ENCODE measurements at places on chromosomes 5 and 9. TPM values are rescaled to one million over a fixed set of nuclear protein-coding genes. Genes with fewer than 3 reads are reported as not detected.
A peak's percentile ranks its signal among the peaks of the same experiment; 100 is the strongest.

Gene SLC27A4
- 25.0 TPM for total RNA-seq

Gene SHOC1
- not detected for total RNA-seq

Gene PCDHB8
- 0.88 TPM for total RNA-seq

Gene PCDHA9
- total RNA-seq, result not detected

Gene GPSM1
- 58.2 TPM for total RNA-seq

Gene OTP
- not detected for total RNA-seq

Gene SLC6A18
- not detected for total RNA-seq

Gene PTGDS
- total RNA-seq, result not detected

Gene PRUNE2
- total RNA-seq, result 0.05 TPM

DNA sequence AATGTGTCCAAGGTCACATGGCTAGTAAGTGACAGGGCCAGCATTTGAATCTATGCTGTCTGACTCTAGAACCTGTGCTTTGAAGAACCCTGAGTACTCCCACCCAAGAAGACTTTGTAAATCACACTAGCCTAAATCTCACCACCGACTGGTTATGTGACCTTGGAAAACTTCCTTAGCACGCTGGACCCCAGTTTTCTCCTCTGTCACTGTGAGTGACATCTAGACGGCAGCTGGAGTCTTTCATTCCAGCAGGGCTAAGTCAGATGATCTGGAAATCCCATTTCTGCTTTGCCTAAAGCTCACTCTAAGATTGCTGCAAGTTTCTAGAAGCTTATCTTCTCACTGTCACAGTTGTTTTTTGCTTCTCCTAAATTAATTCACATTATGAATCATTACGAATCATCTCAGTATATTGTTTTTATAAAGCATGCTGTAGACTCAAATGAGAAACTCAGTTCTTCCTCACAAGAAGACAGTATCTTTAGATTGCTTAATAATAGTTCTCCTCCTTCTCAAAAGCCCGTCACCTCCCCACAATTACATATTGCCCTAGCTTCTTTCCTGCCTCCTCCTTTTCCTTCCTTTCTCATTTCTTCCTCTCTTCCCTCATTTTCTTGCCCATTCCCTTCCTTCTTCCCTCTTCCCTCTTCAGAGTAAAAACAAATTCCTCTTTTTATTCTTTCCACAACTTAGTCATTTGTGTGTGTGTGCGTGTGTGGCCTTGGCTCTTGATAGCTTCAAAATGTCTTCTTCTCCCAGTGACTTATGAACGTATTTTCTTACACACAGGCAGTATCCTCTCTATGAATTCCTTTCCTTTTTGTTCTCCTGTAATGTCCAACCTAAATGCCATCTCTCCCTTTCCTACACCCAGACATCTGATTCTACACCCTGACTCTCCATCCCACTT, 16.8 kb downstream of the ALDOB start:
- peak; percentile 11 for DNase-seq

DNA sequence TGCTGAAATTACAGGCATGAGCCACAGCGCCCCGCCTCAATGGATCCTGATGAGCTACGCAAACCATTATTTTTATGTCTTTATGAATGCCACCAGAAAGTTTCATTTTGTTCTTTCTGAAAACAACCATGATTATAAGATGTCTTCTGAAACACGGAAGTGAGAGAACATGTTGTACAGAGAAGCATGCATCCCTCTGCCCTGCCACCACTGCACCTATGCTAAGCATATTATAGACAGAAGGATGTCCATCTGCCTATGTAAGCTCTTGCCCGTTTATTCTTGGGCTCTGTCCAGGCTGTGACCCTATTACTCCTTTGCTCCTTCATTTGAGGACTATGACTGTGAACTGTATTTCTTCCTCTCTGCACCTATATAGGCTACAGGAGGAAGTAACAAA, 74.3 kb downstream of the GRAMD2B start:
- DNase-seq, result no peak

DNA sequence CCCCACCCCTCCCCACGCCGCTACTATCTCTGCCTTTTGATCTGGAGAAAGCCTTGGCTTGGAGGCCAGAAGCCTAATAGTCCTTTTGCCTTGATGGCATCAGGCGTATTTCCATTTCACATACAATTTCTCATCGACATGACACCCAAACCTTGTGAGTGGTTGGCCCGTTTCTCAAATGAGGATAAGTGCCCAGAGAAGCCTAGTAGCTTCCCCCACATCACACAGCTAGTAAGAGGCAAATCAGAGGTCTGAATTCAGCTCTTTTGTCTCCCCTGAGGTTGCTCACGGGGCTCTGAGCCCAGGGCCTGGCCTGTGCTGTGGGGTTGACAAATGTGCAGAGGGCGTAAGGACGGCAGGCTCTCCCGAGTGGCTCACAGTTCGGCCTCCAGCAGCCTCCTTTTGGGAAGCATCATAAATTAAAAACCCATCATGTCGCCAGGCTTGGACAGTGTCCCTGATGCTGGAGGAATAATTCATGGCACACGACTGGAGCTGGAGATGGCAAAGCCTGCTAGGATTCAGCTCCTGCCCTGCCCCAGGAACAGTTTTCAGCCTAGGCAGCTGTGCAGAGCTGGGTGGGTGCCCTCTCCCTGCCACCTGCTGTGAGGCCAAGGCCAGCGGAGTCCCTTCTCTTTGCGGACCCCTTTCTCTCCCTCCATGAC, 263.8 kb downstream of the NSG2 start:
- no peak for DNase-seq

DNA sequence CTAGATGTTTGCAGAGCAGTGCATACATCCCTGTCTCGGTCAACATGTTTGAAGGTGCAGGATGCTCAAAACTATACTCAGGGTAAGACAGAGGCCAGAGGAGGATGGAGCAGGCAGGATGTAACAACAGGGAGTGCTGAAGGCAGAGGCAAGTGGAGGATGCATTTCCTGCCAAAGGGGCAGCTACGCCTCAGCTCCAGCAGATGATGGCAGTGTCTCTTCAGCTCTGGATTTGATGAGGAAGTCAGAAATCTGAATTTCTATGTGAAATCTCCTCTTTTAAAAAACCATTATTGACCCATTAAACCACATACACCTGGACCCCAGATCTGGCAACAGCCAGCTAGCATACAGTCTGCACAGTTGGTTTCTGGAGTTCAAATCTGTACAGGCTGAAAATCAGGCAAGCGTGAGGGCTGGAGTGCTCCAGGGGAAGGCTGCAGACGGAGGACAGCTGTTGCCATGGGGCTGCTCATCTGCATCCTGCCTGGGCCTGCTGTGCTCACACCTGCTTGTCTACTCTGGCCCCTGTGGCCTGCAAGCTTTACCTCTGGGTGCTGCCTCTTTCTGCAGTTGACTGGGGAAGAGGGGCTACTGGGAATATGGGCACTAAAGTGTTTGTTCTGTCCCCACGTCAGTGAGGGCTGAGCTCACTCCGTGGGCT, 152.9 kb upstream of the SLC28A3 start:
- no peak for DNase-seq

DNA sequence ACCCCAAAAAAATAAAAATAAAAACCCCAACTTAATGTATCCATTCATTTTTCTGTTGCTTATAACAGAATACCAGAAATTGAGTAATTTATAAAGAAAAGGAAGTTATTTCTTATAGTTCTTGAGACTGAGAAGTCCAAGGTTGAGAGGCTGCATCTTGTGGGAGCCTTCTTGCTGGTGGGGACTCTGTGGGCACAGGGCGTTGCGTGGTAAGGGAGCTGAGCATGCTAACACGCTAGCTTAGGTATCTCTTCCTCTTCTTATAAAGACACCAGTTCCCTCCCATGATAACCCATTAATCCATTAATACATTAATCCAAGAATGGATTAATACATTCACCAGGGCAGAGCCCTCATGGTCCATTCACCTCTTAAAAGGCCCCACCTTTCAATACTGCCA, 150.9 kb downstream of the ZSWIM6 start:
- no peak for DNase-seq

DNA sequence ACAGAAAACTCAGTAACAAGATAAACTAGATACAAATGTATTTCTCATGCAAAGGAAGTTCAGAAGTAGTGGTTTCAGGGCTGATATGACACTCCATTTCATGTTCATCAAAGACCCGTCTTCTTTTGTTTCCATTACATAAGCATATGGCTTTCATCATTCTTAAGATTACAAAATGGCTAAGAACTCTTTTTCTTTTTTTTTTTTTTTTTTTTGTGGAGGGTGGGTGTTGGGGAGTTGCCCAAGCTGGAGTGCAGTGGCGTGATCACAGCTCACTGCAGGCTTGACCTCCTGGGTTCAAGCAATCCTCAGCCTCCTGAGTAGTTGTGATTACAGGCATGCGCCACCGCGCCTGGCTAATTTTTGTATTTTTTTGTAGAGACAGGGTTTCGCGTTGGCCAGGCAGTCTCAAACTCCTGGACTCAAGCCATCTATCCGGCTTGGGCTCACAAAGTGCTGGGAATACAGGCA, 22.0 kb upstream of the PTBP3 start:
- no peak for DNase-seq

DNA sequence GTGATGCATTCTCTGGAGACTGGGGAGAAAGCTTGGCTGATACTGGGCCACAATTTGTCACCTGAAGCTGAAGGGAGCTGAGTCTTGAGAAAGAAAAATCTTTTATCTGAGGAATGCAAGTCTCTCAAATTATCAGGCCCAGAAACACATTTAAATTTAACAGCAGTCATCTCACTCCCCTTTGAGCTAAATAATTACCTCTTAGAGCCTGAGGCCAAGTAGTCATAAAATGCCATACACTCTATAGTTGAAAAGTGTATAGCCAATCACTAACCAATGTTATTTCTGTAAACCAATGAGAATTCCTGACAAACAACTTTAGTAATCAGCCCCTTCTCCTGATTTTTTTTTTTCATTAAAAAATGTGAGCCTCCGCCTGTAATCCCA, 32.7 kb upstream of the DAPK1 start:
- no peak for DNase-seq

GRCh38 chr5:123871373-123871772, 359.4 kb downstream of the CSNK1G3 start:
- DNase-seq, result no peak

DNA sequence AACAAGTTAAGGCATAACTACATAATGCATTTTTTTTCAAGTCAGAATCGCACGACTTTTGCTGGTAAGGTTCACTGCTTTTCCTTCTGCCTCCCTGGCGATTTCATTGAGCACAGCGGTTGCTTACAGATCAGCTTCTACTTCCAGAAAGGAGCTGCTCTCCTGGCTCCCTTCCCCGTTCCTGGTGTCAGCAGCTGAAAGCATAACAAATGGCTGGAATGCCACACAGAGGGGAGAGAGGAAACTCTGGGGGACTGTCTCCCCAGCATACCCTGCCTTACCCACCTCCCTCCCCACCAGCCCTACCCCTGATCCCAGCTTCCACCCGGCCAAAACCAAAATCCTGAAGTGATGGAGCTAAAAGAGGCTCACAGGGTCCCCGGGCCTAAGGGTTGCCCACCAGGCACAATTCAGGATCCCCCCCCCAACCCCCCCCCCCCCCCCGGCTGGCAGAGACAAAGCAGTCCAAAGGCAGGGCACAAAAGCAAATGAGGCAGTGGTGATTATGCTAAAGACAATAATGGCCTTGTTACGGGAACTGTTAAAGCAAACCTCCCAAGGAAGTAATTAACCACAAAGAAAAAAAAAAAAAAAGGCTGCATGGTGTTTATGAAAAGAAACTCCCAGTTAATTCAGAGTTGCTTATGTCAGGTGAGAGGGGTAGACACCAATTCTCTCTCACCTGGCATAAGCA, 126.1 kb upstream of the WWC1 start:
- DNase-seq, result no peak

DNA sequence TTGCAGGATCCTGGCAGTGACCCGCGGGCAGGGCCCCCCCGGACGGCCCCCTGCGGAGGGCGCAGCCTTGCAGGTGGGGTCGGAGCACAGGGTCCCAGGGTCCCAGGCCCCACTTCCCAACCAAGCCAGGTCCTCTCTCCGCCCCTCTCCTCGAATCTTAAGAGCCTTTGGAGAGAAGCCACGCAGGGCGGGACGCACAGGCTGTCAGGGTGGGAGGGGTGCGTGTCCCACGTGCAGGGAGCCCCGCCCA, 18.4 kb upstream of the EGFL7 start:
- DNase-seq, result no peak

- DNase-seq, result no peak
Measured at GRCh38 chr5:135444360-135444759, 2.8 kb downstream of the DCANP1 start.

DNA sequence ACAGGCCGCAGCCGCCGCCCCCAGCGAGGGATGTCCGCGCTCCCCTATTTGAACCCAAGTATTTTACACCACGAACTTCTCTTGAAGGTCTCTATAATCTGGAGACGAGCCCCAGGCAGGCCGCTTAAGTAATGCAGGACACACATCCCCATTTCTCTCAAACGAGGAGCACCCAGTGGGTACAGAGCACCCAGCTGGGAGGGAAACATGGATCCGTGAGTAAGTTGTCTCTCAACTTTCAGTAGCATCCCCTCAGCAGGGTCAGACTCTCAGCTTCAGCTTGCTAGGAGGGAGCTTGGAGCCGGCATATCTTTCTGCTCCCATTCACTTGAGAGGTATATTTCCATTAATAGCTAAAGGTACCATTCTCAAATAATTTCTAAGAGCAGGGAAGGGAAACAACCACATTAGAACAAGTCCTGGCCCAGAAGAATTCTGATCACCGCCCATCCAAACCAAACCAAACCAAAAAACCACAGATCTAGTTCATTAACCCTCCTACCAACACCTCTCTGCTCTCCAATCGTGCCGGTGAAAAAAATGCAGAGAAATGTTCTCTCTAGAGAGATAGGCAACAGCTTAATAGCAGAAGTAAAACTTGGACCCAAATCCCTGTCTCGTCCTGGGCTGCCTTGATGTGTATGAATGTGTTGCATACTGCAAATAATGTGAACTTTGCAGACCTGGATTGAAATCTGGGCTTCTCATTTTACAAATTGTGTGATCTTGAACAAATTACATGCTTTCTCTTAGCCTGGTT, 910 bp downstream of the TDRD7 start:
- no peak for DNase-seq

DNA sequence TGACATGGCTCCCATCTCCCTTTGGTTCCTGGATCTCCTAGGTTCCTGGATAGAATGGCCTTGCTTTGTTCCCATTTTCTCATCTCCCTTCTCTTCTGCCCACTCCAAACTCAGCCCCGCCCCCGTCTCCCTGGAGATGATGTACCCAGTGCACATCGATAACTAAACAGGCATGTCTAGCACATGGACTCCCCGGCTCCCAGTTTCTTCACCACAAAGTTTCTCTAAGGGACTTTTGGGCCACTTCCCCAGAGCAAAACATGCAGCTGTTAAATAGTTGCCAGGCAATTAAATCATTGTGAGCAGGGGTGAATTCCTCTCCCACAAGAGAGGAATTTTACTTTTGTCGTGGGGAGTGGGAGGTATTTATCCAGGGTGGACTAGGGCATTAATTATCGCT, 259.0 kb downstream of the GADD45G start:
- no peak for DNase-seq

DNA sequence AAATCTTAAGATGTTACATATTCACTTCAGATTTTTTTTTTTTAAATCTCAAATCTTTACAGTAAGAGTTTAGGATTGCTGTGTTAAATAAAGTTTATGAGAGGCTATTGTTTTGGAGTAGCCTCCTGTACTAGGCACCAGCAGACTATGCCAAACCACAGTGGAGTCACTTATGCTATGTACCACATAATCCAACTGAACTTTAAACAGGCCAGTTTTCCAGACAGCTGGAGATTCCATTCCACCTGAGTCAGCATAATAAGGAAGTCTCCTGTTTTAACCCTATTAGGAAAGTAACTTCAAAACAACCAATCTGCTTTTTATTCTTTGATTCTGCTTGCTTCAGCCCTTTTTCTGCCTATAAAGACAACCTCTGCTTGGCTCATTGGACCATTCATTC, 205.2 kb downstream of the CSNK1G3 start:
- DNase-seq, result peak; percentile 36

- DNase-seq, result no peak
Measured at GRCh38 chr5:126754609-126755008, 22.3 kb upstream of the LMNB1 start.

Data from HFFc6 (cell line).